ENCODE measurements at places on chromosomes 7 and 10.

DNA sequence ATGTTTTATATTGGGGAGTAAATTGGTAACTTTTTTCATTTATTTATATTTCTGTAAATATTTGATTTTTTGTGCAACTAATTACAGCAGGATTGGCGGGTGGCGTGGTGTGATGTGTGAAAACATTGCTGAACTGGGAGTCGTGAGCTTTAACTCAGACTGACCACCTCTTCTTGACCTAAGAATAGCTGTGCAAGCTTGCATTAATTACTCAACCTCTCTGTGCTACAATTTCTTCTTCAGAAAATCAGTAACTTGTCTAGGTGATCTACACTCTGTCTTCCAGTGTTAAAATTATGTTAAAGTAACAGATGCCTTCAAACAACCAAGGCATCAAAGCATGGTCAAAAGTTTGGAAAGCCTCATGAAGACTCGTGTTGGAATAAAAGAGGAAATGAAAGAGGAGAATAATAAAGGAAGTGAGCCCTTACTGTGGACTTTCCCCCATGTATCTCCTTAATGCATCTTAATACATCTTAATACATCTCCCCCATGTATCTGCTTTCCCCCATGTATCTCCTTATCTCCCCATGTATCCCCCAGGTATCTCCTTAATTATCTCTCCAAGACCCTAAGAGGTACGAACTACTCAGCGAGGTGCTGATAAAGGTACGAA lies 71.2 kb downstream of the SVIL start:
- no peak for DNase-seq

DNA sequence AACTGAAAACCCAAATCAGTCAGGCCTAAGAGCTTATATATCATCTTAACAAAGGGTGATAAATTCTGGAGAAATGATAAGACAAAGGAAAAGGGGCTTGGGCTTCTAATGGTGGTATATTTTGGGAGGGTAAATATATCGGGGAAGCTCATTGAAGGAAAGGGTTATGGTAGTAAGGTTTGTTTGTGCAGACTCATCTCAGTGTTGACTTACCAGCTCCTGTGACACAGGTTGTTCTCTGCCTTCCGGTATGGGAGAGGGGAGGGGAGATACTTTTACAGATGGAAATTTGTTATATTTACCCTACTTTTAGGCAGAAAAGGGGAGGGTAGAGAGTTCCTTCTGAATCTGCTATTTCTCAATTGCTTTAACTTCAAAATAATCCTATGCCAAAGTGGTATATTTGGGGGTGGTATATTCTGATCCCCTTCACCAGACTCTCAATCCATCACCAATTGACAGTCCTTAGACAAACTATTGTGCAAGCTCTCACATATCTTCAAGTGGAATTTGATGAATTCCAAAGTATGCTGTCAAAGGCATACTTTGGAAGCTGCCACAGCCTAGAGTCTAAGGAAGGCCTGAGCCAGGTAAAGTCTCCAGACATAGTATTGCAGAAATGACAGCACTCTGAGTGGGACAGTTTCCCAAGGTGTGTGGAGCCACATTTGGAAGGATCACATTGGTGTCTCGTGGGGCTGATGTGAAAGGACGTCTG lies 13.3 kb upstream of the PAPSS2 start:
- DNase-seq: no peak

DNA sequence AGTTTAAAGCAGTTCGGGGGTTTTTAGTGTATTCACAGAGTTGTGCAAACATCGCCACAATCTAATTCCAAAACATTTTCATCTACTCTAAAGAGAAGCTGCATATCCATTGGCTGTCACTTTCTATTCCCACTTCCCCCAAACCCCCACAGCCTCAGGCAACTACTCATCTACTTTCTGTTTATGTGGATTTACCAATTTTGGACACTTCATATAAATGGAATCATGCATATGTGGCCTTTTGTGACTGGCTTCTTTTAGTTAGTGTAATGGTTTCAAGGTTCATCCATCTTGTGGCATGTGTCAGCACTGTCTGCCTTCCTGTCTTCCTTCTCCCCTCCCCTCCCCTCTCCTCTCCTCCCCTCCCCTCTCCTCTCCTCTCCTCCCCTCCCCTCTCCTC lies 78.5 kb upstream of the FZD1 start:
- no peak for DNase-seq

GRCh38 chr7:38052786-38053185 lies 125.3 kb upstream of the STARD3NL start:
- DNase-seq: no peak

- DNase-seq: no peak
These were observed 274.2 kb upstream of the HABP2 start for GRCh38 chr10:113278664-113279063.

DNA sequence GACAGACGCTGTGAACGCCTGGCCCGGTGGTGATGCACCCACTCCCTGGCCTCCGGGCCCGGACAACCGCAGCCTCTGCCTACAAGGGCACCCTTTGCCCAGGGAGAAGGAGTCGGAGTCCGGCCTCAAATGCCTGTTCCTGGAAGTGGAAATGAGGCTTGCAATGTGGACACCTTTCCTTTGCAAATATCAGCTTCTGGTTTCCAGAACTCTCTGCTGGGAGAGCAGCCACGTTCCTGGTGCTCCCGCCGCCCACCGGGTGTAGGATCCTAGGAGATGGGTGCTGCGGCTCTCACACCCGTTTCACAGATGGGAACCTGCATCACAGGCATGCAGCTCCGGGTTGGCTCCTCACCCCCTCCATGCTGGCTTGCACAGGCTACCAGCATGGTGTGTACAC lies 2.9 kb downstream of the FOXL3 start:
- DNase-seq: no peak

DNA sequence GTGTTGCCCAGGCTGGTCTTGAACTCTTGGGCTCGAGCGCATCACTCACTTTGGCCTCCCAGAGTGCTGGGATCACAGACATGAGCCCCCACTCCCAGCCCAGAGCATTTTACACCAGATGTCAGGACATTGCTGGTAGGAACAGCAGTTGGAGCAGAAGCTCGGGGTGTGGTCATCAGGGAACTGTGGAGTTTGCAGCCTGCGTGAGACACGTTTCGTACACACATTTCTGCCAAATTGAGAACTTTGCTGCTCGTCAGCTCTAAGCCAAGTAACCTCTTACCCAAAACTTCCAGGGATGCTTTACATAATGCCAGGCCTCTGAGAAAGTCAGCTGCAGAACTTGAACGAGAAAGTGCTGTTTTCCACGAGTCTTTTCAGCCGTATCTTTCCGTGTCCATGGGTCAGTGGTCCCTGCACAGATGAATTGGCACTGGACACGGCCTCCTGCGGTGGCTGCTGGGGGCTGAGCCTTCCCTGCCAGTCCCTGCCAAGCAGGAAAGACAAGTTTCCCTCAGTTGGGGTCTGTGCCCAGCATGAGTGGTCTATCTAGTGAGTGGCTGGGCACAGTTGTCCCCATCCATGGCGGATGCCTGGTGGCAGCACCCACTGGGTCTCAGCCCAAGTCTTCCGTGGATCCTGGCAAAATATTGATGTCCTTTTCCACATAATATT lies 54.4 kb downstream of the DNAJB6 start:
- DNase-seq: no peak

DNA sequence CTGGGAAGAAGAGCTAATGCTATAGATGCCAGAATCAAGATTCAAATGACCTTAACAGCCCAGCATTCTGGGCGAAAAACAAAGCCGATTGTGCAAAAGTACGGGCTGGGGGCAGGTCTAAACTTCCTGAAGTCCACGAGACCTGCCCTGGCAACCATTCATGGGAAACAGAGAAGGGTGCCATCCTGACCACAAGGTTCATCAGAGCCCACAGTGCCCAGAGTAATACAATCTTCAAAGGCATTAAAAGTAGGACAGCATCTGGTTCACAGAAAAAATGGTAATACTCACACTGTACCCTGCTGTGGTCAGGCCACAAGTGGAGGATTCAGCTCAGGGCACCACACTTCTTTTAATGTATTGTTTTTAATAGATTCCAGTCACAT lies 36.1 kb downstream of the SORBS1 start:
- DNase-seq: no peak

DNA sequence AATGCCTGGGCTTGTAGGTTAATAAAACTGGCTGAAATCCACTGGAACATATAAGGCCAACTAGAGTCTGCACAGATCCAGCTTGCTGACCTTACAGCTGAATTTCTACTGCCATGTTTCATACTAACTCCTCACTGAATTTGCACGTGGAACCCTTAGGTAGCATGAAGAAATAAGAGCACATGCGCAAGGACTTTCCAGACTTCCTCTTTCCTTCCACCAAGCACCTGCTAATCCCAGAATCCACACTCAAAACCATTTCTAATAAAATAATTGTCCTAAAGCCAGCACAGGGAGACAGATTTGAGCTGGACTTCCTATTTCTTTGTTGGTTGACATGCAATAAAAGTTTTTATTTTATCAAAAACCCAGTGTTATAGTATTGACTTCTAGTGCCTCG lies 46.8 kb downstream of the NPVF start:
- DNase-seq: no peak

GRCh38 chr7:127879436-127879835 lies 151.8 kb downstream of the LRRC4 start:
- no peak for DNase-seq

- no peak for DNase-seq
These were observed 2.7 kb downstream of the COG5 start for GRCh38 chr7:107560898-107561516.

DNA sequence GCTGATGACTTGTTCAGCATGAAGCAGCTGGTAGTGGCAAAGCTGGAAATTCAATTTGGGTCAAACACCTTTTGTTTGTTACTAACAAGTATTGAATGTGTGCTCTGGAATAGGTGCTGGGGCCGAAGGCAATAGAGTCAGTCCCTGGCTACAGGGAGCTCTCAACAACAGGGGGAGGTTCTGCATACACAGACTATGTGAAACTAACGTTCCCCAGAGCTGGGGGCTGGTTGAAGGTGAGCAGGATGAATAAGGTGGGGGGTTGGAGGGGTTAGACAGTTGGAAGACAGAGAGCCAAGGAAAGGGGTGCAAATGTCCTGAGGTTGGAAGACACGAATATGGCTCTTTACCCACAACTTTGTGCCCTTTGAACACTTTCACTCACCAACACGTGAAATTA lies 84.1 kb upstream of the PLPP4 start:
- no peak for DNase-seq

DNA sequence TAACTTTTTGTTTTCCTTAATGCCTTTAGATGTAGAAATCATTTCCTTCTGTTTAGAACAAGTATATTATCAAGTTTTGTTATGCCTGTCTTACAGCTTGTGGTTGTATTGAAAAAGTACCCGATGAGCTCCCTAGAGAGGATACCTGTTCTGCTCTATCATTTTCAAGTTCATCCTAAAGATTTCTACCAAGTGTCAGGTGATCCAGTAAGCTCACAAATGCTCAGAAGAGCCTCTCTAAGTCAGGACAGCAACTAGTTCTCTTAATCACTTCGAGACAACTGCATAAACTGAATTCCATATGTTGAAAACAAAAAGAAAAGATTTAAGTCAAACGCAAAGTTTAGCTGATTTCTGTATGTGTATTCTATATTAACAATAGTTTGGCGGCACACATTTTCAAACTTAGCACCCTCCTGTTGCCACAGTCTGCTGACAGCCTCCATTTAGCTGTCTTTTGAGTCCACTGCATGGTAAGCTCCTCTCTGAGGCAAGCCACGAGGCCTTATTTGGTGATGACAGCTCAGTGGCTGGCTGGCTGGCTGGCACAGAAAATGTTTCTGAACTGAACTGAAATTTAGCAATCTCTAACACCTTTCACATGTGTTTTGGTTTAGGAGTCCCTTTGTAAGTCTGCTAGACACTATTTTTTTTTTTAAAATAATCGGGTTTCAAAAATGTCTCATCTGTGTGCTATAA lies 59.4 kb downstream of the SEMA3C start:
- no peak for DNase-seq

- DNase-seq: no peak
These were observed 29.5 kb downstream of the LRRC17 start for GRCh38 chr7:102942181-102942866.

GRCh38 chr10:17212802-17213221 lies 11.3 kb upstream of the TRDMT1 start:
- no peak for DNase-seq

DNA sequence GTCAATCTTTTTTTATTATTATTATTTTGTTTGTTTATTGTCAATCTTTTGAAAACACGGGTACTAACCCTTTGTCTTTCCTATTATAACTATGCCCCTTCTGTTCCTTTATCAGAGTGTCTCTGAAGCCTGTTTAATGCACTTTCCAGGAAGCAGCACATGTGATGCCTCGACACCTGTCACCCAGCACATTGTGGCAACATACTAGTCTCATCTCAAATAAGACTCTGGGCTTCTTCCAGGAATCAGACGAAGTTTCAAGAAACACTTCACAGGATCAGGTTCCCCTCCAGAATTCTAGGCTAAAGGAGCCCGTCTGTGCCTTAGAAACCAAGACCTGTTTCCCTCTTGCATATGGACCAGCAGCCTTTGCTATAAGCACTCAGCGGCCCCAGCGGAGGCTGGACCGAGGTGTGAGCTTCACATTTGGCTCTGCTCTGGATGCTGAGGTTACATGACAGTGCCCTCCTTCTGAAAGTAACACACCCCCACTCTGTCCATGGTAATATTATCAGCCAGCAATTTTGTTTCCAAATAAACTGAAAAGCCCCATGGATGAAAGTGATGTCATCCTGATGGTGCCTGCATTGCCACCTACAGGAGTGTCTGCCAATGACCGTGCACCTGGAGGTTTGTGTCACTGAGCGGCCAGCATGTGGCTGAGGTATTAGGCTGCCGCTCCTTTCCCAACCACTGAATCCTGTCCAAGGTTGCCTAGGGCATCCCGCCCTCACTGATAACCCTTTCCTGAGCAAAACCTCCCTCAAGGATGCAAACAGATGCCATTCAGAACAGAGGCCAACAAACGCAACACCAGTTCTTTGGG lies 38.1 kb downstream of the MKI67 start:
- no peak for DNase-seq

DNA sequence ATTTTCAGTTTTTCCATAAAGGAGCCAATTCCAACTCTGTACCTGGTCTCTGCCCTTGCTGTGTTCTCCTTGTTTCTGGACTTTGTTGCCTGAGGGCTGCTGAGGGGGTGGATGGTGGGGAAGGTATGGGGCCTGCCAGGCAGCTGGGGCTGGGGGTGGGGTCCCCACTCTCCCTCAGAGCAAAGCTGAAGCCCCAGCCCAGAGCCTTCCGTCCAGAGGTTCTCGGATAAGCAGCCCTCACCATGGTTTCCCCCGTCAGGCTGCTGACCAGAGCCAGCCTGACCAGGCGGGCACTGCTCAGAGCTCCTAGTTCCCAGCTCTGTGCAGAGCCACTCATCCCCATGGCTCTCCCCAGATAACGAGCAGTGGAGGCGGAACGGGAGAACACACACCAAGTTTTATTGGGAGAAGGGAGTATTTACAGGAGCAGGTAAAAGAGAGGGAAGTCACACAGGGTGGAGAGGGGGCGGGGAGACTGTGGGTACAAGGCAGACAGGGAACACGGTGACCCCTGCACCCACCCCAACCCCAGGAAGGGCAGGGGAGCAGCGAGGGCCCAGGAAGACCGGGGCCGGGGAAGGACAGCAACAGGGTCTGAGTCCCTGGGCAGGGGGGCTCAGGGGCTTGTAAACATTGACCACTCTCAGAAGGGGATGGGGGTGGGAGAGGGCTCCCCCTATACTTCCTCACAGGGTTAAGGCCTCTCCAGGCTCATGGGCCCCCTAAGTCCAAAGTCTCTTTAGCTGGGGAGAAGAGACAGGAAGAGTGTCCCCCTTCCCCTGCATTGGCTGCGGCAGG lies 5.8 kb downstream of the GNB2 start:
- no peak for DNase-seq

All from caudate nucleus (tissue), 63 donors.